ENCODE measurements at places on chromosomes 12 and 14. TPM values are rescaled to one million over a fixed set of nuclear protein-coding genes. Genes with fewer than 3 reads are reported as not detected.

Gene OGFOD2
- 20.6 TPM for polyA plus RNA-seq

Gene SALL2
- polyA plus RNA-seq: 4.1 TPM

Gene DDX24
- 103 TPM for polyA plus RNA-seq

Gene TMEM132C
- 0.34 TPM for polyA plus RNA-seq

Gene ZBTB25
- 15.0 TPM for polyA plus RNA-seq

Gene KRT73
- polyA plus RNA-seq: 1.9 TPM

Gene IPO8
- polyA plus RNA-seq: 17.0 TPM
